ENCODE measurements at places on chromosomes 11 and 22.
A peak's percentile ranks its signal among the peaks of the same experiment; 100 is the strongest.

- DNase-seq, result no peak
These were observed 1.8 kb downstream of the TTC38 start for GRCh38 chr22:46269564-46269963.

DNA sequence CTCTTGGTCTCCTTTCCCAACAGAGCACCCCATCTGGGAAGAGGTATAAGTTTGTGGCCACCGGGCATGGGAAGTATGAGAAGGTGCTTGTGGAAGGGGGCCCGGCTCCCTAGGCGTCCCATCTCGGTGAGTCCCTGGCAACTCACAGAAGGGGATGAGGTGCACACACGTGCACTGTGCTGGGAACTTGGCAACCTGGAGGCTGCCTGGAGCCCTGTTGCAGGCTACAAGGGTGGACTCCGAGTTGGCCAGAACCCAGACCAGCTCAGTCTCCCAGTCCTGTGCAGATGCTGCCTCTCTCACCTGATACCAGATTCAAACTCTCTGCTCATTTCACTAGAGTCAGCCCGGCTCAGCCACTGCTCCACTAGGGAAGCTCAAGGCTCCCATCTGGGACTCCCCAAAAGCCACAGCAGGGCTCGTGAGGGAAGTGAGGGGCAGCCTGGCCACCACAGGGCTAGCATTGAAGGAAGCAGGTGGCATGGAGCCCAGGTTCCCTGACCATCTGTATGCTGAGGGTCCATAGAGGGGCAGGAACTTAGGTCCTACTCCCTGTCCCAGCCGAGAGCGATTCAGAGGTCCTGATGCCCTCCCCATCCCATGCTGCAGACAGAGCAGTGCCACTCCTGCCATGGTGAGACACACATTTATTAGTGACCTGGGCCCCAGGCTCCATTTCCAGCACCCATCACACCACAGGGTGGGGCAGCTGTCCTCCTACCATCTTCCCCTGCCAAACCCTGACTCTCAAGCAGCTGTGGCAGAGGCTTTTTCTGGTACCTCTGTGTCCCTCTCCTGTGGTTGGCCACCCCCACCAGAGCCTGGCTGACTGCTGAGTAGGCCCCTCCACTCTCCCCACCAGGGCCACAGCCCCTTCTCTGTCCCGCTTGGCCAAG lies 4.0 kb downstream of the PRR33 start:
- DNase-seq, result no peak

DNA sequence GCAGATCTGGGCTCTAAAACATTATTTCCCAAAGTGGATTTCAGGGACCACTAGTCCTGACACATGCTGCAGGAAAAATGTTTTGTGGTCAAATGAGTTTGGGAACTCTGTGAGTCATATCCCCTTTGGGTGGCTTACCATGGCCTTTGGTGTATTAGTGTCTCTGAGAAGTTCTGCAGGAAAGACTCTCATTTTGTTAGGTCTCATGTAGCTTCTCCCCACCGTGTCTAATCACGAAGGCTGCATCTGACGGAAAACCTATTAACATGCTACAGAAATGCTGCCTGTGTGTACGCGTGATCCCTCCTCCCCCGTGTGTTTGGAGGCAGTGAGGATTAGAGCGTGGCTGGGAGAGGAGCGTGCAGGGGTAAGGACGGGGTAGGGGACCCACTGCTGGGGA lies 191.7 kb downstream of the ST3GAL4 start:
- DNase-seq, result peak; percentile 95

DNA sequence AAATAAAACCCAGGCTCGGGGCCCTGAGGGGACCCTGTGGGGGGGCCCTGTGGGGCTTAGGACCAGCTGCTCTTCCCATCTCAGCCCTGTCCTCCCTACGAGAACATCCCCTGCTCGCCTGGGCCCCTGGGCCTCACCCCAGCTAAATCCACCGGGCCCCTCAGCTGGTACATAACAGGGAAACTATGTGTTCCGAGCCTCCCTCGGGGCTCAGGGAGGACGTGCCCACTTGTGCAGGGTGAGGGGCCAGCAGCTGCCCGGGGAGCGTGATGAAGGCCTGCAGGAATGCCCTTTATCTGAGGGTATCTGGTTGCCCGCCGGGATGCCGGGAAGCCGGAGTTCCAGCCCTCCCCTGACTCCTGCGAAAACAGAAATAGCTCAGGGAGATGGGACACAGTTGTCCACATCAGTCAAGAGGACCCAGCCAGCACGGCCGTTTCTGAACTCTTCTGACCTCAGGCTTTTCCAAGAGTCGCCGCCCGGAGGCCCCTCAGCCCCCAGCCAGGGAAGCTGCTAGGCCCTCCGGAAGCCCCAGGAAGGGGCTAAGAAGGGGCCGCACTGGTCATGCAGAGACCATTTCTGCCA lies 20.6 kb downstream of the MRPL23 start:
- DNase-seq, result no peak

GRCh38 chr11:19508165-19508564 lies 204.5 kb upstream of the NAV2 start:
- DNase-seq, result no peak

DNA sequence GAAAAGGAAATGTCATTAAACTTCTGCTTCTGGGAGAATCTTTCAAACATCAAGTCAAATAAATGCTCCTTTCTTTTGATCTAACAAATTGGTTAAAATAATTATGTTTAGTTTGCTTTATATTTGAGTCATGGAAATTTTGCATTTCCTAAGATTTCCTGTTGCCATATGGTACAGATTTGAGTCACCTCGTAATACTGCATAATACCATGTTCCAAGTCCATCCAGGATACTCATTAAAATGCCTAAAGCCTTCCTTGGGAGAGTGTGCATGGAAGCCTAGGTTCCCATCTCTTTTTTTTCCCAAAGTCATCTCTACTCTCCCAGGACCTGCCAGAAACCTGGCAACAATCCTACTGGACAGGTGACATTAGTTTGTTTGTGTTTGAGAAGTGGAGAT lies 4.2 kb downstream of the OR9I1 start:
- DNase-seq, result no peak

GRCh38 chr11:73453562-73453961 lies 77.4 kb downstream of the RELT start:
- no peak for DNase-seq

GRCh38 chr11:7849018-7849417 lies 52.3 kb upstream of the OR5P2 start:
- DNase-seq, result no peak

DNA sequence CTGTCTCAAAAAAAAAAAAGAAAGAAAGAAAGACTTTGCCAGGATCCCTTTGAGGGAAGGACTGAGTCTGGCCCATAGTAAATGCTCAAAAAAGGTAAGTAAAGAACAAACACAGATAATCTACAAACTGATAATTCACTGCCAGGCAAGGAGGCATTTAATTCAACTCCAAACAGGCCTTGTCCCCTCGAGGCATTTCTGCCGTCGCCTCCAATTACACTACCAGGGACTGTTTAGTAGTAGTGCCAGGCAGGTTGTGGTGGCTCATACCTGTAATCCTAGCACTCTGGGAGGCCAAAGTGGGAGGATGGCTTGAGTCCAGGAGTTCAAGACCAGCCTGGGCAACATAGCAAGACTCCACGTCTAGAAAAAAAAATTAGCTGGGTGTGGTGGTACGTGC lies 43.7 kb downstream of the PC start:
- DNase-seq, result no peak

GRCh38 chr11:23539556-23539955 lies 679.3 kb upstream of the CCDC179 start:
- DNase-seq, result no peak

- no peak for DNase-seq
These were observed 12.7 kb downstream of the TMEM45B start for GRCh38 chr11:129828301-129828836.

DNA sequence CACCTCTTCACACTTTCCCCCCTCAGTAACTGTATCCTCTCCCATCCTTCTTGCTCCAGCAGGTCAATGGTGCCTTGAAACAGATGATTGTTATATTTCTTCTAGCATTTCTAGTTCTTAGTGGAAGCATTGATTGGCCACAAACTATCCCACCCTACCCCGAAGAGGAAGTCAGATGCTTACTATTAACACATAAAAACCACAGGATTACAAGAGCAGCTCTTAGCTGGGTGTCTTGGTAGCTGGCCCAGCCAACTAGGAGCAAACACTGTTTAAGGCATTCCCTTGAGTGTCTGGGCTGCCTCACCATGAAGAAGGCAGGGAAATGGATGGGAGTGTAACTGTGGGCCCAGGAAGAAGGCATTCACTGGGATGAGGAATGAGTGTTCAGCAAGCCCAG lies 176.6 kb downstream of the GRIK4 start:
- DNase-seq, result no peak
